Stimulated activated naive CD8-positive, alpha-beta T cell treated with anti-CD3 and anti-CD28 coated beads, Interleukin-15, Interleukin-2, amounts not matched to agents 100 U/mL and 50 U/mL, for 24 hours (primary cell): ENCODE measurements at places on chromosomes 16 and 17.
A peak's percentile ranks its signal among the peaks of the same experiment; 100 is the strongest.

- DNase-seq = no peak
Measured at GRCh38 chr17:81127526-81128177, 37.7 kb upstream of the PVALEF start.

DNA sequence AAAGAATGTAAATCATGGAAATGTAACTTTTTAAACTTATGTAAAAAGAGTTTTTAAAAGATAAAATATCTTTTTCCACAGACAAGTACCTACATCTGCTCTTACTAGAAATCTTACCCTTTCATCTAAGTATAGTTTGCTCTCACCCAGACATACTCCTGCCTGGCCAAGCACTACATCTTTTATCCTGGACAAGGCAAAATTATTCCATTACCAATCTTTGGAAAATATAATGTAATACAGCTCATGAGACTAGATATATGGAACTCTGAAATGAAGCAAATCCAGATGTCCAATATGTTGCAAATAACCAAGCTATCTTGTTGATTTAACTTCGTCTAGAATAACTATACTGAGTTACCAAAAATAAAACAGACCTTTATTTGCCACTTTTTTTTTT is 50.0 kb downstream of the VMP1 start:
- DNase-seq = no peak

GRCh38 chr16:84464116-84464515 is 40.3 kb downstream of the MEAK7 start:
- DNase-seq = no peak

DNA sequence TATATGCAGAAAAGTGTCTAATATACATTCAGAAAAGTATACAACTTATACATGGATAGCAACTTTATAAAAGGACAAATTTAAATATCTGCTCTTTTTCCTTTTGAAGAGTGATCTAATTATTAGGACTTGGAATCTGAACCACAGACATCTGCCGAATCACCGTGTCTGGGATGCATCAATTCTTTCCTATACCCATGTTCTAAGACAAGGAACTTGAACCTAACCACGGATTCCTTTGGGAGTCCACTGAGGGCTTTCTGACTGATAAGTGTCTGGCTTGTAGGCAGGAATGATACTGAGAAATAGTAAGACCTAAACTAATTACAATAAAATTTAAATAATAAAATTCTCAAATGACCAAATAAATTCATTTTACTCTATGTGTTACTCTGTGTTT is 54.2 kb downstream of the NDEL1 start:
- DNase-seq = no peak

DNA sequence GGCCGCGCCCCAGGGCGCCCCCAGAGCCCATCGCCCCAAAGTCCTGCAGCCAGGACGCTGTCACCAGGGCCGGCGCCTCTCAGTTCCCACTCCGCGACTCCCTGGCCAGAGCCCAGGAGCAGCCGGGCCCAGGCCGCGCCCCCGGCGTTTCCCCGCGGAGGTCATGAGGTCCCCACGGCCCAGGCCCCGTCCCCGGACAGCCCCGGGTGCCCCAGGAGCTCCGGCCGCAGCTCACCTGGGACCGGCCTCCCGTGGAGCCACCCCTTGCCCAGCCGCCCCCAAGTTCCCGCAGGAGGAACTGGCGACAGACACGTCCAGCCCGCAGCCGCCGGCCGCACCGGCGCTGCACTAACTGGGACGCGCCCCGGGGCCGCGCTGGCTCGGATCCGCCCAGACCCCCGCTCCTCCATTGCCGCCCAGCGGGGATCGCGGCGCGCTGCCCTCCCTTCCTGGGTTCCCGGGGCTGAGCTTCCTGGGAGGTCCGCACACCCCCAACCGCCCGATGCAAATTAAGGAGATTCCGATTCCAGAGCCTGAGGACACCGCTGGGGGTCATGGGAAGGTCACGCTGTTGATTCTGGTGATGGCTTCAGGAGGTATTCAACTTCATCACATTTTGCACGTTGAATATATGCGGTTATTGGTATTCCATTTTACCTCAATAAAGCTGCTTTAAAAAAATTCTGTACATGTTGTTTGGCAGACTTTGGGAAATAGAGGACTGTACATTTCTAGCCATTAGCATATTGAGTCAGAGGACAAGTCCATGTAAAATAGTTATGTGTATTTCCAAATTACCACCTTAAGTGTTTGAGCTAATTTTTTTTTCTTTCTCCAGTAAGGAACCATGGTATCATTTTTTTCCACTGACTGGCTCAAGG is 9.9 kb downstream of the AHSP start:
- no peak for DNase-seq

- no peak for DNase-seq
Measured at GRCh38 chr17:69305177-69305576, 21.8 kb downstream of the ABCA5 start.

DNA sequence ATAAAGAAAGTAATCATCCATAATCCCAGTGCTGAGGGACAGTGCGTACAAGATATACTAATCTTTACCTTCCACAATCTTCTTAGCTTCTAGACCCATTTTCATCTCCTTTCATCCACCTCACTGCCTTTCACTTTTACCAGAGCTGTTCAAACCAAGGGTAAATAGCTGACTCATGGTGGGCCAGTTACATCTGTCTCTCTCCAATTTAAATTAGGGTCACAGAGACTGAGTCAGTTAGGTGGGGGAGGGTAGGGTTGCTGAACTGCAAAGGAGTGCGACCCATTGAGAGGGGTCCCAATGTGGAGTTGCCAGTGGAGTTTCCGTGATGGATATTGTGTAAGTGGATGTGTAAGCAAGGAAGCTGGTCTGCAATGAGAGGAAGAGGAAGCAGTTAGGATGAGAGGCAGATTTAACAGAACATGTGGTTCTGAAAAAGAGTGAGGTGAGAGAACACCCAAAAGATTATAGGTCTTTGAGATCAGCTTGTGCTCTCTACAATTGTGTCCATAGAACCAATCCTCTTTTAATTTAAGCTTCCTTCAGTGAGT is 83.5 kb downstream of the GP2 start:
- DNase-seq = no peak

- no peak for DNase-seq
Measured at GRCh38 chr16:85216522-85217375, 104.5 kb upstream of the CIBAR2 start.

GRCh38 chr16:86970726-86971125 is 346.5 kb downstream of the C16orf95 start:
- DNase-seq = no peak

DNA sequence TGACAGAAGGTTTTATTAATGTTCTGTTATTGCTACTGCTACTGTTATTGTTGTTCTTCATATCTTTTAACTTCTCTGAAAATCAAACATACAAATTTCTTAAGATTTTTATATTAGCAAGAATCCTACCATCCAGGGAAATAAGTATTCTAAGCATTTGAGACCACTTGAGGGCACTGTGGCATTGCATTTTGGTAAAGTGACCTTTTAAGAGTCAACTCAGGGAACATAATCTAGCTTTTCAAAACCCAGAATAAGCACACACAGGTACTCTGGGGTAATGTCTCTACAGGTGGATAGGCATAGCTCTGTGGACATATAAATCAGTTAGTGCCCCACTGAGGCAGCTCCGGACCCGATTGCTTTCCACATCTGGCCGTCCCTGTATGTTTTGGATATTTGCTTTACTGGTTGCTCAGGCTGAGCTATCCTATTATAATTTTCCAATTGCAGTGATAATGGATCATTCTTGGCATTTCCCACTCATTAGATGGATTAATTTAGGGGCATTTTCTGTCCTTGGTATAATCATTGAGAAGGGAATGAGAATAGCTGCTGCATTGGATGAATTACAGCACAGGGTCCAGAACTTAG is 1425.1 kb upstream of the CDH8 start:
- DNase-seq = no peak

DNA sequence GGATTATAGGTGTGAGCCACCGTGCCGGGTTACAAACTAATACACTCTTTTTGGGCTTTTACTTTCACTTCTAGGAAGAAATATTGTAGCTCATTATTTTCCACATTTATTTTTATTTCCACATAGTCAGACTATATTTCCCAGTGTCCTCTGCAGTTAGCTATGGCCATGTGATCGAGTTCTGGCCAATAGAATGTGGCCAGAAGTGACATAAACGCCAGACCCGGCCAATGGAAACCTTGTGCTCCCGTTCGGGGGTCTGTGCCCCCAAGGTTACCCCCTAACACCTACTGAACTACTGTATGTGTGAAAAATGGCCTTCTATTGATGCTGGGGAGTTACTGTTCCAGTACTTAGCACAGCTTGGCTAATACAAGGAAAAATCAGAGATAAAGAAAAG is 13.2 kb upstream of the RPTOR start:
- DNase-seq = no peak

DNA sequence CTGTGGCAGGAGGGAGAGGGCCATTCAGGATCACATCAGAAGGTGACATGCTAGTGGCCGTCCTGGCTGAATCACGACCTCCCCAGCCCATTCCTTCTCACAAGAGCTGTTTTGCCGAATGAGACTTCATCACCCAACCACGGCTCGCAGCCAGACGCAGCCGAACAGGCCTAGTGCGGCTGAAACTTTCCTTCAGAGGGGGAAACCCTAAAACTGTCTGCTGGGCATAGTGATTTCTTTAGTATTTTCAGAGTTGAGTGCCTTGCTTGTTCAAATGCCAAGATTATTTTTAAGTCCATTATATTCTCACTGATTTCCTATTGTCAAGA is 343.7 kb downstream of the CPPED1 start:
- DNase-seq = no peak

GRCh38 chr16:84967828-84968227 is 43.5 kb downstream of the ZDHHC7 start:
- no peak for DNase-seq

DNA sequence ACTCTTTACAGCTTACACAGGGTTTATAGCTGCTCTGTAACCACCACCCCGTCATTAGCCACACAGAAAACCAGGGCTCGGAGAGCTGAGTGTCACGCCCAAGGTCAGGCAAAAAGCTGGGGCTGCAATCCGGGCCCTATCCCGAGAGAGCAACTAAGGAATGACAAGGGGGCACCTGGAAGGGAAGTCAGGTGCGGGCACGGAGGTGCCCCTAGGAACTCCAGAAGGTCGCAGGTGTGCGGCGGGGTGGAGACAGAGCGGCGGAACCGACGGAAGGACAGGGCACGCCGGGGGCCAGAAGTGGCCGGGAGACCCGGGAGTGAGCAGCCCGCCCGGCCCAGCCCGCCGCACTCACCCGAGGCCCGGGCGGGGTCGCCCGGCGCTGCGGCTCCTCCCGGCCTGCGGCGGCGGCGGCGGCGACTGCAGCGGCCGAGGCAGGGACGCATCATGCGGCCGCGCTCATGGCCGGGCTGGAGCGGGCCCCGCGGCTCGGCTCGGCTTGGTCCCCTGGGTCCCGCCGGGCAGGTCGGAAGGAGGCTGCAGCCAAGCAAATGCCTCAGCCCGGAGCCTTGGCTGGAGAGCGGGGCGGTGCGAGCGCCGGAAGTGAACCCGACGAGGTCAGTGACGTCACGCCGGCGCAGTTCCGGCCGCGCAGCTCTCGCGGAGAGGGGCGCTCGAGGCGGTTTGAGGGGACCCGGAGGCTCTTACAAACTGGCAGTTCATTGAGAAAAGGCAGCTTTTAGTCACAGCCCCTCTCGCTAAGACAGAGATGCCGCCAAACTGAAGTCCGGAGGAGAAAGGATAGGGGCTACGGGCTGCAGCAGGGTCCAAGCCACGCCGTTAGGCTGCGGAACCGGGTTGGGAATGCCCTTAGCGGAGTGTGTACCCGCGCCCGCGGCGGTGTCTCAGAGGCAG is at the start of gene ZDHHC7:
Gene ZDHHC7, minus strand, starts transcription at position 605 of the 915 bp plus-strand sequence. CDS start 20,917 bp downstream, outside the sequence.
- DNase-seq = peak; percentile 91

DNA sequence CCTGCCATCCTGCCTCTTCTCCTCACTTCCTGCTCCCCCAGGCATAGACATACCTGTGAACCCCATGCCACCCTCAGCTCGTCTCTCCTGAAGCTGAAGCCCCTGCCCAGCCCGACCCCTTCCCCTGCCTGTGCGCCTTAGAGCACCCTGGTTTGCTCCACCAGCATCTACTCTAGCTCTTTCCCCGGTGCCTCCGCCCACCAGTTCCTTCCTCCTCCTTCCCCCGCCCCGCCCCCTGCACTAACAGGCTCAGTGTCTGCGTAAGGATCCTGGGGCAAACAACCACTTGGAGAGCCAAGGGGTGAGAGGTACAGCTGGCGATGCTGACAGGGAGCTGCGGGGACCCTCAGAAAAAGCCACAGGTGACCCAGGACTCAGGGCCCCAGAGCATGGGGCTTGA is 1.9 kb downstream of the GPR142 start:
- DNase-seq = peak; percentile 72

- DNase-seq = no peak
Measured at GRCh38 chr16:85330694-85331188, 218.5 kb upstream of the CIBAR2 start.

GRCh38 chr17:79645777-79646088 is 34.9 kb upstream of the RBFOX3 start:
- DNase-seq = no peak

DNA sequence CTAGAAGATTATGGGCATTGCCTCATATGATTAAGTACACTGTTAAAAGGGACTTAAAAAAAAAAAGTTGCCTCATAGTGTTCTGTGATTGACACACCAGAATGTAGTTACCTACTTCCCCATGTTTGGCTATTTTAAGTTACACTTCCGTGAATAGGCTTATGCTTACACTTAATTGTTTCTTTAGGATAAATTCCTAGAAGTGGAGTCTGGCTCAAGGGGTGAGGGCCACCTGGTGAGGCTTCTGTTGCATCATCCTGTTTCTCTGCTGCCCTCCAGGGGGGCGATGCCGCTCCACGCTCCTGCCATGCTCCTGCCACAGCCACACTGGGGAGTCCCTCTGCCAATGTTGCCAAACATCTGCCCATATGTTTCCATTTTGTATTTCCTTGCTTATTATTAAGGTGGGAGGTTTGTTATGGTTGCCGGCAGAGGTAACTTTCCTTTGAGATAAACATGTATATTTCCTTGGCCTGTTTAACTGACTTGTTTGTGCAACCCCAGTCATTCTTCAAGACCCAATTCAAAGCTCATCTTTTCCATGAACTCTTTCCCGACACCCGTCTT is 73.1 kb downstream of the KSR1 start:
- peak; percentile 36 for DNase-seq

GRCh38 chr16:69276148-69277115 is 34.7 kb upstream of the VPS4A start:
- DNase-seq = no peak

DNA sequence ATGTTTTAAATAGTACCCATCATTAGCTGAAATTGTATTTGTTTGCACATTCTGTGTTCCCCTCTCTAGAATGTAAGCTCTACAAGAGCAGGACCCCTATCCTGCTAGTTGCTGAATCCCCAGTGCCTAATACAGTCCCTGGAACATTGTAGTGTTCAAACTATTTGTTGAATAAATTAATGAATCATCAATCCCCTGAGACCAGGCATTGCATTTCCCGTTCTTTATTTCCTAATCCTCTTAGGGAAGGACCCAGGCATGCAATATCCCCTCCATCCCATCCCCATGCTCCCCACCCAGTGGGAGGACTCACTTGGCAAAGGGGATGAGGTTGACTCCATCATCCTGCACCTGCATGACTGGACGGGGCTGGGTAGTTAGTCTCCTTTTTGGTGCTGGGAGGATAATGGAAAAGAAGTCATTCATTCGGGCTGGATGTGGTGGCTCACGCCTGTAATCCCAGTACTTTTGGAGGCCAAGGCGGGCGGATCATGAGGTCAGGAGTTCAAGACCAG is 3.2 kb downstream of the INCA1 start:
- DNase-seq = no peak
